Fibroblast of skin of right biceps (primary cell): ENCODE measurements at places on chromosomes 6 and 20.

DNA sequence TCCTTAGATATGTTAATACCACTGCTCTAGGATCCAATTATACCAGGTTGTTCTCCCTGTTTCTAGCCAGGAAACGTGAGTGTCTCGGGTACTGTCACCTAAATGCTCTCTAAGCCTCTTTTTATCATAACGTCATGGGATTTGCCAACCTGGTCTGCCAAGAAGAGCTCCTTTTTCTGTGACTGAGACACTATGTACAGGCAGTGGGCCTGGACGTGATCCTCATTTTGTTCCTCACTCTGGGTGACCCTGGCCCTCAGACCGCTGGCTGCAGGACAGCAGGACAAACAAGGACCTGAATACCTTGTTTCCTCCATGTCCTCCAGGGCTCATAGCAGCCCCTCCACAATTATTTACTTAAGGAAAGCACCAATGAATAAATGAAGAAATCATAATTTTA lies 69.1 kb downstream of the CD164 start:
- no peak for DNase-seq

GRCh38 chr20:41927189-41927588 lies 309.0 kb upstream of the CHD6 start:
- DNase-seq: no peak

GRCh38 chr20:5550733-5551529 lies 199.3 kb upstream of the SHLD1 start:
- DNase-seq: no peak

- no peak for DNase-seq
Measured at GRCh38 chr6:156423829-156424228, 353.3 kb upstream of the ARID1B start.

DNA sequence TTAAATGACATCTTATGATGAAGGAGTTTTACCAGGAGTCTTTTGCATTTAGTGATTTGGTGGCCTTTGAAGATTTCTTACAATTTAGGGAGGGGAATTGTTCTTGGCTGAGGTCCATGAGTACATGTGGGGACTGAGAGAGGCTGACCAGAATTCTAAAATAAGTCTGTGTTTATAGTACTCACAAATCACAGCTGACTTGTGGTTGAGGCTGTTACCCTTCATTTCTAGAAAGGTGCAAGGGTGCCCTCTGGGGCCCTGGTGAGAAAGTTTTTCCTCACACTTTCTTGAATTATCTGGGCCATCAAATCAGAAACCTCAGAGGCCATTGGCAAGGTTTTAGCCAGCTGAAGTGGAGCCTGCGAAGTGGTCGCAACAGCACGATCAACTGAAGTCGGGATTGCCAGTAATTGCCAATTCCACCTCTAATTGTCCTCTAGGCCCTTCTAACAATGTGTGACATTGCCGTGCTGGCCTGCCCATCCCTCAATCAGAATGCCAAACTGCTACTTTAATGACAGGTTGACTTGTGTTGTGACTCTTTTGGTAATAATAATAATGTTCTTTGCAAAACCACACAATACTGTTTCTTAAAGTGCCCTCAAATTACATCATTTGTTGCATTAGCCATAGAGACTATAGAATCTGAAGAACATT lies 221.6 kb downstream of the OGFRL1 start:
- peak; percentile 73 for DNase-seq

DNA sequence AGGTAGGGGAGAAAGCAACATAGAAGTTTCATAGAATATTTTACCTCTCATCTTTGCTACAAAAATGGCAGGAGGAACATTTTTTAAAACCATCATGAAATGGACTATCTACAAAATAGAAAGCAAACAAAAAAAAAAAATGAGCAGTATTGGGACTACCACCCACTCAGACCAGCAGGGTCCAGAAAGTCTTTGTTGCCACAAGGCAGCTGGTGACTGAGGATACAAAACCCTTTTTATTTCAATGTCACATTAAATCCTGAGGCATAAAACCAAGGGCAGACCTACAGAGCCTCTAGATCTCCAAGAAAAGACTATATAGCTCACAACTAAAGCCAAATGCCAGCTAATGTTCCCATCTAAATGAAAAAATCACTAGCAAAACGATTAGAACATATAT lies 282.2 kb downstream of the PTPRK start:
- DNase-seq: no peak

GRCh38 chr6:68468244-68468884 lies 166.7 kb upstream of the ADGRB3 start:
- DNase-seq: no peak

DNA sequence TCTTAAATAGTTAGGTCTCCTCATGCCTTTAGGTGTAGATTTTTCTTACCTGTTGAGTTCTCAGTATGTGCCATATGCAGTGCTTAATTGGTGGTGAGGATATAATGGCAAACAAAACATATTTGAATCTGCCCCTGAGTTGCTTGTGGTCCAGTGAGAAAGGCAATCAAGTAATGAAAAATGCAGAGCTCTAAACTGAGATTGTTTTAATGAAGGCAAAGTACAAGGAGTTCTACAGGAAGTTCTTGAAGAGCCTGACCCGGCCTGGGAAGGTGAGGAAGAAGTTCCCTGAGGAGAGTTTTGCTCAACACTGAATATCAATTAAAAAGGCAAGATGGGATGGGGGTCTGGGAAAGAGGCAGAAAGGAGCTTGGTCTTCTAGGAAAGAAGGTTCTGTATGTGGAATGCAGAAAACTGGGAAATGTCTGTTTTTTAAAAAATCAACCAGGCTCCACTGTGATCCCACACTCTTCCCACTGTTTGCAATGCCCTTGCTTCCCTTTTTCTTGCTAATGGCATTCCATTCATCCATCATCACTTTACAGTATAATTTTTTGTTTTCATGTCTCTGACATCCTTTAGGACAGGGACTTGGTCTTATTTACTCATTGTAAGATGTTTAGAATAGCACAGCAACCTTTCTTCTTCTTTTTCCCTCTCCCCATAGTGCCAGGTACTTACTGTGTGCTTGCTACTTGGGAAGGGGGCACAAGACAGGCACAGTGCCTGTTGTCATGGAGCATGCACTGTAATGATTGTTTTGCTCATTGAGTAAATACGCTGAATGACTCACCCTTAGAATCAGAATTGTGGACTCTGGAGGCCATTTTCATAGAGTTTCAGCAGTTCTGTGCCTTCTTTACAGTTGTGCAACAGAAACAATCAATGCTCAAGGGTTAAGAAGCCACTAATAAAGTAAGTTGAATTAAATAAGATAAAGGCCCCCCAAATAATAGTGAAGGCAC lies 64.3 kb downstream of the ANKS1A start:
- peak; percentile 38 for DNase-seq

GRCh38 chr20:54606380-54606779 lies 131.0 kb downstream of the DOK5 start:
- DNase-seq: no peak

GRCh38 chr6:162203287-162203686 lies 524.3 kb downstream of the PRKN start:
- DNase-seq: no peak

GRCh38 chr20:31568041-31568731 lies 36.9 kb upstream of the ID1 start:
- no peak for DNase-seq

- DNase-seq: peak; percentile 89
Measured at GRCh38 chr6:56370561-56371211, 123.3 kb upstream of the COL21A1 start.

DNA sequence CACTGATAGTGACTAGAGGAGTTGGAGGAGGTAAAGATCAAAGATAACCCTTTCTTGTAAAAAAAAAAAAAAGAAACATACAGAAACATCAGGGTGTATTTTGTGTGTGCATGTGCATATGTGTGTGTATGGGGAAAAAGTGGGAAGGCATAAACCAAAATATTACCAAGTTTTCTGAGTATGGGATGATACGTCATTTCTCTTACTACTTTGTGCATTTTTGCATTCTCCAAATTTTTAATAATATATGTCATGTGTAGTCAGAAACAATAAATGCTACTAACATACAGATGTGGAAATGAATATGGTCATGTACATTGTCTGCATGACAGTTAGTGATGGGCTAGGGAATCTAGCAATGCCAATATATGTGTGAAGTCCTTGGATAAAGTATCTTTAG lies 161.1 kb downstream of the SASH1 start:
- DNase-seq: peak; percentile 50

DNA sequence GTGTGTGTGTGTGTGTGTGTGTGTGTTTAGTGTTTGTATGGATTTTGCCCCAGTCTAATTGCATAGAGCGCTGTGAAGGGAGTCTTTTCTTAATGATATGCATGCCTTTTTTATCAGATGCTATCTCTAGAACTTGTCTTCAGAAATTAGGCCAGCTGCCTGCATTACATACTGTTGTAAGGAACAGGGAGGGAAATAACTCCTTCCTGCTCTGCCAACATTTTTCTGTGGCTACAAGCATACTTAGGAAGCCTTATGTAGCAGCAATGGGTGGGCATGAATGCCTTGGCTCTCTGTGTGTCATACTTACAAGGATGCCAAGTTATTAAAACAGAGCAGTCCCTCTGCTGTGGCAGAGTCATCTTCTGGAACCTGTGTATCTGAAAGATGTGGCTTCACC lies 8.0 kb upstream of the COL21A1 start:
- DNase-seq: no peak

DNA sequence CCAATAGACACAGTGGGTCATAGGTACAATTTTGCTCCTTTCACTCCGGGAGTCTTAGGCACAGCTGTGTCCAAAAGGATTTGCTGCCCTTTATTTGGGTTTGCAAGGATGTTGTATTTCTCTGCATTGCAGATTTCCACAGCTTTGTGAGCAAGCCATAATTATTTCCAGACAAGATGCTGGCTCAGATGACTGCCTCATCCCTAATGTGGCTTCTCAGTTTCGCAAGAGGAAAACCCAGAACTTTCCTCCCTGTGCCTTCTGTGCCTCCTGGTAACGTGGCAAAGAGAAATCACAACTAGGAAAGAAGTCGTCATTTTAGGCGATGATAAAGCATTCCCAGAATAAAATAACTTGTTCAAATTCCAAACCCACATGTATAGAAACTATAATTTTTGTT lies 33.7 kb downstream of the FAM50B start:
- peak; percentile 92 for DNase-seq
